ENCODE measurements at places on chromosomes 2 and 18.
A peak's percentile ranks its signal among the peaks of the same experiment; 100 is the strongest.

DNA sequence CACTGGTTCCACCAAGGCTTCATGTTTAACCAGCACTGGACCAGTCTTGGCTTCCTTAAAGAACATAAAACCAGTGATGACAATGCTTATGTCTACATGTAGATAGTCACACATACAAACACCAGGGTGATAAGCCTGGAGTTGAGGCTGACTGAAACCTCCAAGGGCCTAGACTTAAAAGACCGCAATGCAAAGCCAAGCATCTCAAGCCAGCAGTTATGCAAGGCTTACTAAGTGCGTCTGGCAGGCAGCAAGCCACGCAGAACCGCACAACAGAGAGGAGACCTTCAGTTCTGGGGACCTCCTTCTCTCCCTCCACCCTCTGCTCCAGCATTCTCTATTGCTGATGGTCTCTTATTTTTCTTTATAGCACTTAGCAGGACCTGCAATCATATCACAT, 63.2 kb upstream of the ACAA2 start:
- no peaks in the 10 kb centered on the region for H3K27me3 ChIP-seq
- no peak overlapping the region for H3K4me3 ChIP-seq
- DNase-seq: no peak
- no peak overlapping the region for H3K27ac ChIP-seq
- H3K36me3 ChIP-seq: no peaks in the 10 kb centered on the region
- H3K4me1 ChIP-seq: no peaks in the 10 kb centered on the region

- H3K27me3 ChIP-seq: no peaks in the 10 kb centered on the region
- no peak overlapping the region for H3K4me3 ChIP-seq
- H3K36me3 ChIP-seq: peaks cover 99% of the 10 kb centered on the region
These were observed 146.0 kb downstream of the MYO1B start for GRCh38 chr2:191391171-191391570.

DNA sequence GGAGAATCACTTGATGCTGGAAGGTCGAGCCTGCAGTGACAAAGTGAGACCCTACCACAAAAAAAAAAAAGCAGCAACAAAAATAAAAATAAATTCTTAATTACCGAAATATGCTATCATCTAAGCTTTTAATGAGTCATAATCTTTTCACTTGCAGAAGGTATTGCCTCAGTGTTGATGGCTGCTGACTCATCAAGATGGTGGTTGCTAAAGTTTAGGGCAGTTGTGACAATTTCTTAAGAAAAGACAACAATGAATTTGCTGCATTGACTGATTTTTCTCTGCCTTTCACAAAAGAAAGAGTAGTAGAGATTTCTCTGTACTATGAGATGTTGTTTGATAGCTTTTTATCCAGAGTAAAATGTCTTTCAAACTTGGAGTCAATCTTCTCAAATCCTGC, 1809.0 kb downstream of the SUCLG1 start:
- H3K36me3 ChIP-seq: no peaks in the 10 kb centered on the region
- no peaks in the 10 kb centered on the region for H3K4me1 ChIP-seq
- no peaks in the 10 kb centered on the region for H3K27me3 ChIP-seq
- no peak overlapping the region for H3K4me3 ChIP-seq
- DNase-seq: no peak

DNA sequence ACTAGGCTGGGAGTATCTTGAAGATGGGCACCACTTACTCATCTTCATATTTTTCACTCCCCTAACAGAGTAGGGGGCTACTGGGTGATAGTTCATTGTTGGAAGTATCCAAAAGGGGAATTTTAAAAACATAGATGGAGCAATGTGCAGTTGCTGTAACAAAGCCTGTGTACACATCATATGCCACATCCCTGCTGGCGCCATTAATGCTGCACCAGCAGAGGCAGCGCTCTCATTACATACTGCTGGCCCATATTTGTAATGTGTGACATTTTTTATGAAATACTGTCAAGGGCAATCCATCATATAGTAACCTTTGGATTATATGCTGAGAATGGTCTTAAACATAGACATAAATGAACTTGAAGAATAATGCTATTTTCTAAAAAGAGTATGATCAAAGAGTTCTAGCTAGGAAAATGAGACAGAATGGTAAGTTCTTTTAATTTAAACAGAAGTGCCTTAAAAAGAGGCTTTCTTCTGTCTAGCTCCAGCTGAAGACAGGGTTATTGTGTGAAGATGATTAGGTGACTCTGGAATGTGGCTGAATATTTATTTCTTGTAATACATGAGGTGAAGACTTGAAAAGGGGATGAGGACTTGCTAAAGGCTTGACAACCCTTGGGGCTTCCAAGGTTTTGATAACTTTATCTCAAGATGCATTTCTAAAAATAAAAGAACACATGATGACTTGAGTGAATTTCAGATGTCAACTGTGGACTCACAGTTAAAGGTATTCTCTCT, 2.4 kb upstream of the TMEM178A start:
- no peak overlapping the region for H3K4me3 ChIP-seq
- no peaks in the 10 kb centered on the region for H3K36me3 ChIP-seq
- no peak for DNase-seq
- no peaks in the 10 kb centered on the region for H3K4me1 ChIP-seq
- peaks cover 36% of the 10 kb centered on the region for H3K27me3 ChIP-seq

DNA sequence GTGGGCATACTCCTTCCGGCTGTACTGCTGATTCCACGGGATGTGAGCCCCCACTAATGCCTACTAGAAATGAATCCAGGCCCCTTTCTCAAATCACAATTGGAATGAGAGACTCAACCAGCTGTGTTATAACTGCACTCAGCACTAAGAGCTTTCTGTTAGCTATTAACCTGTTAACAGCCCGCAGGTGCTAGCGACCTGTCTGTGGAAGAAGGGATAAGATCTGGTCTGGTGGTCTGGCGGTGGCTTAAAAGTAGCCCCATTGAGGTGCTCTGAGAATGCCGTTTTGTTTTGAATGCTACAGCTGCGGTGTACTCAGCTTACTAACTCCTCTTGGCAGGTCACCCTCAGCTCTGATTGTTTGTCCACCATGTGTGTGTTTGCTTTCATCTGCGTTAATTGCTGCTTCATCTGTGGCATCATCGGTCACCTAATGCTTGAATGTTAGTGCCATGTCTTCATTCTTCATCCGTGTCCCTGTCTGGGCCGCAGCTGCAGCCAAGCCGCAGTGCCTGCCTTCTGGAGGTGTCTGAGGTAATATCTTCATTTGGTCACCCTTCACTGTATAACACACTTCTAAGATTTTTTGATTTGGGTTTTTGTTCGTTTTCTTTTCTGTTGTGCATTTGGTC, 16.3 kb downstream of the RAB12 start:
- DNase-seq: no peak
- H3K4me3 ChIP-seq: no peak overlapping the region
- H3K27ac ChIP-seq: no peak overlapping the region
- peaks cover 54% of the 10 kb centered on the region for H3K36me3 ChIP-seq
- no peaks in the 10 kb centered on the region for H3K27me3 ChIP-seq

GRCh38 chr2:166163775-166164174, 36.0 kb upstream of the SCN1A start:
- H3K4me1 ChIP-seq: no peaks in the 10 kb centered on the region
- no peak for DNase-seq
- no peak overlapping the region for H3K27ac ChIP-seq
- H3K4me3 ChIP-seq: no peak overlapping the region

GRCh38 chr2:36857713-36858112, 108.6 kb downstream of the STRN start:
- H3K27me3 ChIP-seq: no peaks in the 10 kb centered on the region
- H3K4me3 ChIP-seq: no peak overlapping the region
- H3K4me1 ChIP-seq: no peaks in the 10 kb centered on the region
- DNase-seq: no peak
- H3K27ac ChIP-seq: no peak overlapping the region

DNA sequence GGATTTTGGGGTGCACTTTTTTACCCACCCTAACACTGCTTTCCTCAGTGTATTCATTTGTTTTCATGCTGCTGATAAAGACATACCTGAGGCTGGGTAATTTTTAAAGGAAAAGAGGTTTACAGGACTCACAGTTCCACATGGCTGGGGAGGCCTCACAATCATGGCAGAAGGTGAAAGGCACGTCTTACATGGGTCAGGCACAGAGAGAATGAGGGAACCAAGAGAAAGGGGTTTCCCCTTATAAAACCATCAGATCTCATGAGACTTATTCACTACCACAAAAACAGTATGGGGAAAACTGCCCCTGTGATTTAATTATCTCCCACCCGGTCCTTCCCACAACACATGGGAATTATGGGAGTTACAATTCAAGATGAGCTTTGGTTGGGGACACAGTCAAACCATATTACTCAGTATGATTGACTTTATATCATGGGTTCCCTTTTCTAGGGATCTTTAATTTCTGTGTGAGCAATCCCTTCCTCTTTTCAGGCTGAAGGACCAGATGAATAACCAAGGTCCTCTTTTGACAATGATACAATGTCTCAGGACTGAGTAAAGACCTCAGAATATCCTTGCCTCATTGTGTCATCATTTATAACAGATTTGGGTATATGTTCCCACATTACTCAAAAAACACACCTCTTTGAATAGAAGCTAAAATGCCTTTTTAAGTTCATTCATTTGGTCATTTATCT, 100.1 kb upstream of the TRIB2 start:
- H3K4me1 ChIP-seq: no peaks in the 10 kb centered on the region
- no peaks in the 10 kb centered on the region for H3K27me3 ChIP-seq
- no peak overlapping the region for H3K27ac ChIP-seq
- DNase-seq: no peak

DNA sequence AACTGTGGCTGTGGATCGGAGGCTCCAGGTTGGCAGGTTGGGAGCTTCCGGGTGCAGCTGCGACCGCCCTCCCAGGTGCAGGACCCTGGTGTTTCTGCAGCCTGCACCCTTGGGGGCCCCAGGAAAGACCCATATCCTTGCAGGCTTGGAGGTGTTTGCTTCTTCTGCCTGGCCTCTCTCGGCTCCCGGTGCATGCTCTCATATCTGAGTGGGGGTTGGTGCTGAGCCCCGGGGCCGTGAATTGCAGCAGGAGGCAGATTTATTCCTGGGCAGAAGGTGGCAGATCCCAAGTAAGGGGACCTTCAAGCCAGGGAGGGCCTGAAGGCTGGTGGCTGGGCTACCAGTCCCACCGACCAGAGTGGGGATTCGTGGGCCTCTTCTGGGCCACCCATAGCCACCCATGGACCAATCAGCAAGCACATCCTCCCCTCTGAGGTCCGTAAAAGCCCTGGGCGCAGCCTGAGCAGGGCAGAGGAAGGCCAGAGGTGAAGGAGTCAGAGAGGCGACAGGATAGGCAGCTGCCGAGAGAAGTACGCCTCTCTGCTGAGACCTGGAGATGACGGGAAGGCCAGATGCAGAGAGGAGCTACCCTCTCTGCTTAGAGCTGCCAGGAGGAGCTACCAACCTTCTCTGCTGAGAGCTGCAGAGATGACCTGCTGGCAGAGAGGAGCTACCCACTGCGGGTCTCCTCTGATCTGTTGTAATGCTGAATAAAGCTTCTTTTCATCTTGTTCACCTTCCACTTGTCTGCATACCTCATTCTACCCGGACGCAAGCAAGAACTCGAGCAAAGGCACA, 1279.0 kb upstream of the LRRTM1 start:
- no peak overlapping the region for H3K27ac ChIP-seq
- H3K4me3 ChIP-seq: no peak overlapping the region
- H3K36me3 ChIP-seq: no peaks in the 10 kb centered on the region

DNA sequence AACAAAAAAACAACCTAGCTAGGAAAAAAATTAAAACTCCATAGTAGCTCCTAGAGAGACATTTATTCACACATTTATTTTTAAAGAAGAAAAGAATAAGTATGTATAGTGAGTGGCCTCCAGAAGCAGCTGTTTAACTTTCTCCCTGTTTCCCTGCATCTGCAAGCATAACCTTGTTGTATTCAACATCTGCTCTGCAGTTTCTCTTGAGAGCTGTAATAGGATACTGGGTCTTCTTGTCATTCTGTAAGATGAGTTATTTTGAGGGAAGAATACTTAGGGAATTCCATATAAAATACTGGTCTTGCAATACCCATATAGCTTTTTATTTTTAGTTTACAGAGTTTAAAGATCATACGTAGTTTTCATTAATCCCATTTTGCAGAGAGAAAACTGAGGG, 246.6 kb downstream of the LRRTM1 start:
- H3K4me1 ChIP-seq: peaks cover 10% of the 10 kb centered on the region
- no peaks in the 10 kb centered on the region for H3K27me3 ChIP-seq
- H3K36me3 ChIP-seq: no peaks in the 10 kb centered on the region
- no peak overlapping the region for H3K27ac ChIP-seq

DNA sequence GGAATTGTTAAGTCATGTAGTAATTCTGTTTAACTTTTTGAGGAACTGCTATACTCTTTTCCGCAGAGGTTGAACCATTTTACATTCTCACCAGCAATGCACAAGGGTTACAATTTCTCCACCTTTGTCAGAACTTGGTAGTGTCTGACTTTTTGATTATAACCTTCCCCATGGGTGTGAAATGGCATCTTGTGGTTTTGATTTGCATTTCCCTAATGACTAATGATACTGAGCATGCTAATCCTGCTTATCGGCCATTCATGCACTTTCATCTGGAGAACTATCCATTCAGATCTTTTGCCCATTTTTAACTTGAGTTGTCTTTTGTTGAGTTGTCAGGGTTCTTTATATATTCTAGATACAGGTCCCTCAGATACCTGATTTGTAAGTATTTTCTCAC, 47.2 kb downstream of the CYB5A start:
- H3K4me1 ChIP-seq: no peaks in the 10 kb centered on the region
- no peaks in the 10 kb centered on the region for H3K36me3 ChIP-seq
- H3K27ac ChIP-seq: no peak overlapping the region
- no peak for DNase-seq

DNA sequence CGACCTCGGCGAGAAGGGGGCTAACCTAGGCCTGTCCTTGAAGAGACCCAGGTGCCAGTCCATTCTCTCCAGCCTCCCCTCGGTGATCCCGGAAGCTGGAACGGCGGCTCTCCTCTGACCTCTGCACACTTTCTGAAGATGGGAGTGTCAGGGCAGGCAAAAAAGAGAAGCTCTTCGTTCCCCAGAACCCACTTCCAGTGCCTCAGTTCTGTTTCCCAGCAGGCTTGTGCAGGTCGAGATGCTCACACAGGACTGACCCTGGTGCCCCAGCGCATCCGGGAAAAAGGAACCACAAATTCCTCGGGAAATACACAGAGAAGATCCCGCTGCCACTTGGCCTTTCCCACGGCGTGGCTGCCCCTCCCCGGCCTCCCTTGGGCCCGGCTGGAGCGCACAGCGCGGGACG, 681 bp upstream of the PTPN18 start:
- H3K4me3 ChIP-seq: peak overlapping the region; percentile 73
- H3K4me1 ChIP-seq: peaks cover 3% of the 10 kb centered on the region
- peaks cover 24% of the 10 kb centered on the region for H3K27me3 ChIP-seq
- peak; percentile 55 for DNase-seq
- H3K27ac ChIP-seq: no peak overlapping the region
- H3K36me3 ChIP-seq: no peaks in the 10 kb centered on the region

GRCh38 chr2:11809586-11810236, 63.3 kb downstream of the LPIN1 start:
- H3K4me3 ChIP-seq: no peak overlapping the region
- no peaks in the 10 kb centered on the region for H3K27me3 ChIP-seq
- H3K4me1 ChIP-seq: no peaks in the 10 kb centered on the region
- DNase-seq: peak; percentile 30
- H3K27ac ChIP-seq: no peak overlapping the region

- H3K27me3 ChIP-seq: no peaks in the 10 kb centered on the region
- DNase-seq: no peak
- no peaks in the 10 kb centered on the region for H3K36me3 ChIP-seq
- no peak overlapping the region for H3K27ac ChIP-seq
- no peak overlapping the region for H3K4me3 ChIP-seq
- no peaks in the 10 kb centered on the region for H3K4me1 ChIP-seq
These were observed 106.1 kb upstream of the HDAC4 start for GRCh38 chr2:239506961-239507360.

- DNase-seq: no peak
- H3K36me3 ChIP-seq: no peaks in the 10 kb centered on the region
- H3K27me3 ChIP-seq: no peaks in the 10 kb centered on the region
- peaks cover 6% of the 10 kb centered on the region for H3K4me1 ChIP-seq
- H3K27ac ChIP-seq: no peak overlapping the region
These were observed 56.5 kb downstream of the TTC39C start for GRCh38 chr18:24071029-24071428.

Measured in endodermal cell (in vitro differentiated cells).